ENCODE measurements at places on chromosomes 3 and 15.

DNA sequence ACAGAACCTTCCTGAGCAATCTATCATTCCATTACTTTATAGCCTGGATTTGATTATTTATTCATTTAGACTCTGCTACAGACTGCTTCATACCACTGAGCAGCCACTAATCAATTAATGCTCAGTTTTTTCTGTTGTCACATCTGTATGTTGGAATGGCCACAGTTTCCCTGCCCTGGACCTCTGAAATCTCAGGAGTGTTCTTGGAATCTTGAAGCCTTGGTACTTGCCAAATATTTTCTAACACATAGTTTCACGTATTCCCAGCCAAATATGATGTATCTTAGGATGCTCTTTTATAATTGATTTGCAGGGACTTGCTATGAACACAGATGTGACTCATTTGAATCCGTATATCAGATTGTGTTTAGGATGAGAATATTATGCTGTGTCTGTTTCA, 225.8 kb downstream of the TAFA4 start:
- DNase-seq: no peak

- DNase-seq: no peak
These were observed 10.5 kb downstream of the BNIP2 start for GRCh38 chr15:59678620-59679019.

DNA sequence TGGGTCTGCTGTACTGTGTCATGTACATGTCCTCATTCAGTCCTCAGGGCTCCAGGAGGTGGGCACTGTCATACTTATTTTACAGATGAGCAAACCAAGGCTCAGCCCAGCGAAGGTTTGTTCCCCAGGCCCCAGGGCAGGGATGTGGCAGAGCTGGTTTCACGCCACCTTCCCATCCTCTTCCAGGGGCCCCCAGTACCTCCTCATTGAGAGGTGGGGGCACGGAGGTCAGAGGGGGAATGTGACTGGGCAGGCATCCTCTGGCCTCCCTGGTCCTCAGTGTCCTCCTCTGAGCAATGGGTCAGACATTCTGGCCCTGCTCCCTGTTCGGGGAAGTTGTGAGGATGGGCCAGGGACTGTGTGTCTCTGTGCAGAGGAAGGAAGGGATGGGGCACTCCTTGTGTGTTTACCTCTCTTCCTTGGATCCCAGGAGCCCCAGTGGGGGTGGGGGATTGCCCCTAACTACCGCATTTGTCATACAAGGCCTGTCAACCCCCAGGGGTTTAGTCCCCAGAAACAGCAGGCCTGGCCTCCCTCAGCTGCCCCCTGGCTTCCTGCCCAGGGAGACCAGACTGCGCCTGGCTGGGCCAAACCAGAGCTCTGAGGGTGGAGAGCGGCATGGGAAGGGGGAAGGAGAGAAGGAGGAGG, 65.9 kb upstream of the LCTL start:
- no peak for DNase-seq

DNA sequence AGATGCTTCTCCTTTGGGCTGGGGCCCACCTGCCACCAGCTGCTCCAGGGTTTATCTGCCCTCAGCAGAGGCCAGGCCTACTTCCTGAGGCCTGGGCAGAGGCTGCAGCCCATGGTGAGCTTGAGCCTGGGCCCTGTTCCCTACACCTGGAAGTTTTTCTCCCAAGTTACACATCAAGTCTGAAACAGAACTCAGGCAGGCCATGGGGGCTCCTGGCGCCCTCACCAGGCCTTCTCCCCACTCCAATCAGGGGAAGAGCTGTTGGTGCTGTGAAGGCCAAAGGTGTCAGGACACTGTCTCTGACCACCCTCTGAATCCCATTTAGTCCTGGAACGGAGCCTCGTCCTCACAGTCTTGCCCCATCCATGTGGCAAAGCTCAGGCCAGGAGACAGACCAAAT, 7.3 kb downstream of the VWA5B2 start:
- no peak for DNase-seq

- DNase-seq: no peak
These were observed 70.1 kb upstream of the GLCE start for GRCh38 chr15:69090197-69090948.

DNA sequence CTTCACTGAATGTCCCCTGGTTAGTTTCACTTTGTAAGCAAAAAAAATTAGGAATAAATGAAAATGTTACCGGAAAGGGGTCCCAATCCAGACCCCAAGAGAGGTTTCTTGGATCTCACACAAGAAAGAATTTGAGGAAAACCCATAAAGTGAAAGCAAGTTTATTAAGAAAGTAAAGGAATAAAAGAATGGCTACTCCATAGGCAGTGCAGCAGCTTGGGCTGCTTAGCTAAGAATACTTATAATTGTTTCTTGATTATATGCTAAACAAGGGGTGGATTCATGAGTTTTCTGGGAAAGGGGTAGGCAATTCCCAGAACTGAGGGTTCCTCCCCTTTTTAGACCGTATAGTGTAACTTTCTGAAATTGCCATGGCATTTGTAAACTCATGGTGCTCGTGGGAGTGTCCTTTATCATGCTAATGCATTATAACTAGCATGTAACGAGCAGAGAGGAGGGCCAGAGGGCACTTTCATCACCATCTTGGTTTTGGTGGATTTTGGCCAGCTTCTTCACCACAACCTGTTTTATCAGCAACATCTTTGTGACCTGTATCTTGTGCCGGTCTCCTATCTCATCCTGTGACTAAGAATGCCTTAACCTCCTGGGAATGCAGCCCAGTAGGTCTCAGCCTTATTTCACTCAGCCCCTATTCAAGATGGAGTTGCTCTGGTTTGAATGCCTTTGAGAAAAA, 41.0 kb upstream of the CMSS1 start:
- DNase-seq: no peak

DNA sequence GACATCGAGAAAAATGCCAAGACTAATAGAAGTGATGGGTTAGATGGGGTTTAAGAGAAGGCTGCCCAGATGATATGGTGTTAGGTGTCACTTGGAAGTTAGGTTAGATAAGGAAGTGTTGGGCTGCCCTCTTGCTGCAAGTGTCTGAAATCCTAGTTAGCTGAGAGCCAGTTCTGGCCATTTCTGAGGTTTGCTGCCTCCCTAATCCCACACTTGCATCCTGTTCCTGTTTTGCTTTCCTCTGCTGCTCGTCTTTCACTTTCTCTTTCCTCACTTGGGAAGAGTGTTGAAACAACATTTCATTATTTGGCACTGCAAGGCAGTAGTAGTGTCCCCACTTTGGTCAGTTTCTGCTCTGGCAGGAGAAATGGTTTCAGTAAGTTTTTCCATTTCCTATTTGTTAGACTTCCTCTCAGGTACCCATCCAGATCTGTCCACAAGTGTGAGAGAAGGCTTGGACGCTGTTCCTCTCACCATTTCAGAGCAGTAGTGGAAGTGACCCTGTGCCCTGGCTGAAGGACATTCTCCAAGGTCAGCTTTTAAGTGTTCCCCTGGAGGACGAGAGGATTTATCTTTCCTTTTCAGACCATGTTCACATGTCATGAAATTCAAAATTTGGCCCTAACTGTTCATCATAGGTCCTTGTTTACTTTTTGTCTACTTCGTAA, 93.3 kb downstream of the ADAMTSL3 start:
- no peak for DNase-seq

DNA sequence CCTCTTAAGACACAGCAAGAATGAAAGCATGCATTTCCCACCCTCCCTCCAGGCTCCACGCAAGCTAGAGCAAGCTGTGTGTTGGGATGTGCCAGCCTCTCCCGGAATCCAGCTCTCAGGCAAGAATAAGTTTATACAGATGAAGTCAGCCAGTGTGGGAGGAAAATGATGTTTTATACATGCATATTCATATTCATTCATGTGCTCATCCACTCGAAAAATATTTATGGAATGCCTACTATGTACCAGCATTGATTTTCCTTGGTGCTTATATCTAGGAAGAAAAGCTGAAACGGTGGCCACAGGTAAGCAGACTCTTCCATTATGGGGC, 62.7 kb downstream of the KLHL6 start:
- DNase-seq: no peak

- no peak for DNase-seq
These were observed 28.6 kb downstream of the PLD1 start for GRCh38 chr3:171781711-171782127.

GRCh38 chr15:25090073-25090733, 135.4 kb downstream of the SNRPN start:
- DNase-seq: no peak

DNA sequence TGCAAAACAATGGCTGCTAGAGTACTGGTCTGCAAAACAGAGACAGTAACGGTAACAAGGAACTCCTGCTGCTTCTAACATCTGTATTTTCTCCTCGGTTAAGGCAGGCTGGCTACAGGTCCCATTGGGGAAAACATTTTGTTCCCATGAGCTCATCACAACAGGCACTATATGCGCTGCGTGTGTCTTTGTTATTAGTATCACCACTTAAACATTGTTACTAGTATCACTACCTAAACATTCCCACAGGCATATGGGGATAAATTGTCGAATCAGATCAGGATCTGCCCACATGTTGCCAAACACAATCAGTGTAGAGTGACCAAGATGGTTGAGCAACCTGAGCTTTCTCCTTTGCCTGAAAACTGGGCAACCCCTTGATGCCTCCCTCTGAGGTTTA, 77.2 kb downstream of the TOP2B start:
- DNase-seq: no peak

Data from GM20000 (cell line).